CD14-positive monocyte (primary cell): ENCODE measurements at places on chromosomes 5 and 9.

GRCh38 chr9:120944434-120944843 lies 17.8 kb upstream of the TRAF1 start:
- H3K27me3 ChIP-seq = no peaks in the 10 kb centered on the region
- no peak overlapping the region for H3K4me3 ChIP-seq

- no peaks in the 10 kb centered on the region for H3K36me3 ChIP-seq
- no peak overlapping the region for H3K4me3 ChIP-seq
- H3K4me1 ChIP-seq = no peaks in the 10 kb centered on the region
- no peaks in the 10 kb centered on the region for H3K27me3 ChIP-seq
- DNase-seq = no peak
These were observed 198.6 kb upstream of the CDH6 start for GRCh38 chr5:30994902-30995301.

GRCh38 chr9:4639420-4639819 lies 22.7 kb upstream of the PLPP6 start:
- H3K4me1 ChIP-seq = no peaks in the 10 kb centered on the region
- H3K4me3 ChIP-seq = no peak overlapping the region
- no peak overlapping the region for H3K27ac ChIP-seq
- no peaks in the 10 kb centered on the region for H3K36me3 ChIP-seq
- no peak for DNase-seq
- peaks cover 2% of the 10 kb centered on the region for H3K27me3 ChIP-seq

DNA sequence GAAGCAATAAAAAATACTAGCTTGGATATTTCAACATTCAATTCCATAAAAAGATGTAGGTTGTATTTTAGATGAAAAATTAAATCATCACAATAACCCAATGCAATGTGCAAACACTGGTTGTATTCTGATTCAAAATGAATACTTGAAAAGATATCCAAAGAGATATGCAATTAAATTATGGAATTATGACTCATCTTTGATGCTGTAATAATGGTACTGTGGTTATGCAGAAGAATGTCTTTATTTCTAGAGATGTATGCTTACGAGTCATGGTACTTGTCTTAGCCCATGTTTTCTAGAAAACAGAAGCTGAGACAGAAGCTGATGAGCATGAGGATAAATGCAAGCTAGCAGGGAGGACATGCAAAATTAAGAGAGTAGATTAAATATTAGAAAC lies 1941.4 kb upstream of the NUDT12 start:
- no peaks in the 10 kb centered on the region for H3K27me3 ChIP-seq
- H3K4me3 ChIP-seq = no peak overlapping the region
- H3K4me1 ChIP-seq = no peaks in the 10 kb centered on the region
- no peak for DNase-seq

GRCh38 chr9:2242831-2243330 lies 227.7 kb downstream of the SMARCA2 start:
- DNase-seq = no peak
- no peak overlapping the region for H3K27ac ChIP-seq
- H3K27me3 ChIP-seq = no peaks in the 10 kb centered on the region
- no peaks in the 10 kb centered on the region for H3K36me3 ChIP-seq
- peak overlapping the region; percentile 75 for H3K4me3 ChIP-seq
- peaks cover 29% of the 10 kb centered on the region for H3K4me1 ChIP-seq

GRCh38 chr5:1344975-1345838 lies at the start of gene CLPTM1L:
CLPTM1L (minus strand) TSS chr5:1345099; CDS start chr5:1344841, 258 bp downstream.
- peak; percentile 88 for DNase-seq
- peak within 1 kb of the TSS; percentile 95 for H3K27ac ChIP-seq
- peak within 1 kb of the TSS; percentile 93 for H3K4me3 ChIP-seq
- no peaks in the 10 kb centered on the region for H3K27me3 ChIP-seq

DNA sequence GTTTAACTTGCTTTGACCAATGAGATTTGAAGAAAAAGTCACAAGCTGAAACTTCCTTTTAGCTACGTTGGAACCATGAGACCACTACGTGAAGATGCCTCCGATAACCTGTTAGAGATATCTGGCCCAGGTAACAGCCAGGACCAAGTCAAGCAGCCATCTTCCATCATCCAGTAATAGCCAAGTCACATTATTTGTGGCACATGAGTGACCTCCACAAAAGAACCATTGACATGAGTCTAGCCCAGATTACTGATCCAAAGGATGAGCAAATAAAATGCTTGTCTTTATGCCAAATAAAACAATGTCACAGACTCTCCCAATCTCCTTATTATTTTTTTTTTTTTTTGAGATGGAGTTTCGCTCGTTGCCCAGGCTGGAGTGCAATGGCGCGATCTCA lies 1.6 kb downstream of the DEPDC1B start:
- no peak for DNase-seq
- H3K36me3 ChIP-seq = no peaks in the 10 kb centered on the region
- no peak overlapping the region for H3K27ac ChIP-seq
- no peaks in the 10 kb centered on the region for H3K27me3 ChIP-seq
- peaks cover 18% of the 10 kb centered on the region for H3K4me1 ChIP-seq

DNA sequence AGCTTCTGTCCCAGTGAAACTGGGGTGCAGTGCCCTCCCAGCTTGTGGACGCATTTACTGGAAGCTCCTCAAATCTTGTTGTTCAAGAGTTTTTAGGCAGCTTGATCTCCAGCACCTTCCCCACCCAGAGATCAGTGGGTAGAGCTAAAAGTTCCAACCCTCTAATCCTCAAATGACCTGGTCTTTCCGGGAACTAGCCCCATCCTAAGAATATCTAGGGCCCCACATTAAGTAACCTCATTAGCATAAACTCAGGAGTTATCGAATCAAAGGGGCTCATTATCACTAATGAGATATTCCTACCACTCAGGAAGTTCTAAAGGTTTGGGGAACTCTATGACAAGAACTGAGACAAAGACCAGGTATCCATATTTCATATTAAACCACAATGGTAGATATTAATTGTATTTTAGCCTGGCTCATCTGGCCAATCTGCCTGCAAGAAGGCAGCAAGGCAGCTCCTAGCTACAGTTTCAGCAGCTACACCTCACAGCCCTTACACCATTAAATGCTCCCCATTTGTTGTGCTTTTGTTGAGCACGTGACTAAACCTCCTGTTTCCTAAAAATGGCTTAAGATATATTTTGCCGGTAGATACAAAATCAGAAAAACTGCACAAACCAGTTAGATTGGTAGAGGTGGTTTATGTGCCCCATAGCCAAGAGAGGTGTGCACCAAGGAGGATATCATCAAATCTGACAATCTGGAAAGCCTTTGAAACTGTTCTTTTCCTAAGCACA lies 24.6 kb upstream of the SLC22A5 start:
- no peak overlapping the region for H3K4me3 ChIP-seq
- H3K27me3 ChIP-seq = no peaks in the 10 kb centered on the region
- H3K36me3 ChIP-seq = peaks cover 34% of the 10 kb centered on the region

DNA sequence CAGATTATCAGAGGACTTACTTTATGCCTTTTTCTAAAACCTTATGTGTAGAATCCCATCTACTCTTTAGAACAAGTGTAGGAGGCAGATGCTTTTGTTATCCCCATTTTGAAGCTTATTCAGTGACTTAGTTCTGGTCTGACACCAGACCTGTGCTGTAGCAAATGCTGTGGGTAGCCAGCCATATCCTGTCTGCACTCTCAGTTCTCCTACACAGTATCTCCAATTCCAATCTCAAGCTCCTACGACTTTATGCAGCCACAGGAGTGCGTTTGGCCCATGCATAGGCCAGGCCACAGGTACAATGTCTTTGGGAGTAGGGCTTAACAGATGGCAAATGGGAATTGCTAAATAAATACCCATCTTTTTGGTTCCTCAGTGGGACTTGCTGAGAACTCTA lies 292.6 kb downstream of the MCTP1 start:
- peaks cover 6% of the 10 kb centered on the region for H3K36me3 ChIP-seq
- no peaks in the 10 kb centered on the region for H3K27me3 ChIP-seq
- no peak overlapping the region for H3K27ac ChIP-seq
- H3K4me3 ChIP-seq = no peak overlapping the region
- no peaks in the 10 kb centered on the region for H3K4me1 ChIP-seq
- no peak for DNase-seq

- DNase-seq = no peak
- no peak overlapping the region for H3K27ac ChIP-seq
- no peak overlapping the region for H3K4me3 ChIP-seq
- H3K36me3 ChIP-seq = no peaks in the 10 kb centered on the region
- H3K27me3 ChIP-seq = no peaks in the 10 kb centered on the region
These were observed 295.9 kb downstream of the NFIB start for GRCh38 chr9:14018081-14018480.

DNA sequence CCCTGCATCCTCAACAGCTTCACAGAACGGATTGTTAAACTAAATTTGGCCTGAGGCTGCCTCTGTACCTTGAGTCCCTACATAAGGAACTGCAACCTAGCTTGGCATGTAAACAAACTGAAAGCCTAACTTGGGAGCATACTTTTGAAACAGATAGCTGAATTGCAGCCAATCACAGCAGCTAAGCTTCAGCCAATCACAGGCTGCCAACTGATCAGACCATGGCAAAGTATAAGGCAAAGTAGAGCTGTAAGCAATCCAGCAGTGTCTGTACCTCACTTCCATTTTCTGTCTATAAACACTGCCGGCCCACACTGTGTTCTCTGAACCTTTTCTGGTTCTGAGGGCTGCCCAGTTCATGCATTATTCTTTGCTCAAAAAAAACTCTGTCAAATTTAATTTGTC lies 8.9 kb upstream of the ZNF483 start:
- no peaks in the 10 kb centered on the region for H3K27me3 ChIP-seq
- no peaks in the 10 kb centered on the region for H3K36me3 ChIP-seq
- H3K4me1 ChIP-seq = no peaks in the 10 kb centered on the region
- H3K4me3 ChIP-seq = no peak overlapping the region
- no peak for DNase-seq

DNA sequence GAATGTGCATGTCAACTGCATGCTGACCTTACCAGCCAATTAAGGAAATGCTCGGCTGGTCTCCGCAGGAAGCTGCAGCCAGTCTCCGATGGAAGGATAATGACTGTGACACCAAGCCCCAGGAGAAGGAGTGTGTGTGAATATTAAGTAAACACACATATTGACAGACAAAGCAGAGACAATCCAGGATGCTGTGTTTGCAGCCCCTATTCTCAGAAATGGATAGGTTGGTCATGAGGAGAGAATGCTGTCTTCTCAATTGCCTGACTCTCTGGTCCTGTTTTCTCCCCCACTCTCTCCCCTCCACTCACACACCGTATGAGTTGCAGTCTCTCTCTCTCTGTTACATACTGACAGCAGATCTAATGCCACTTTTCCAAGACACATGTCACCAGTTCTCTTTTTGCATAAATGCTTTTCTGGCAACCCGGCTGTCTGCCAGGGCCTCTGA lies 85.7 kb downstream of the EPB41L4A start:
- H3K27me3 ChIP-seq = no peaks in the 10 kb centered on the region
- H3K4me3 ChIP-seq = no peak overlapping the region
- no peak for DNase-seq
- no peaks in the 10 kb centered on the region for H3K36me3 ChIP-seq
- no peaks in the 10 kb centered on the region for H3K4me1 ChIP-seq

DNA sequence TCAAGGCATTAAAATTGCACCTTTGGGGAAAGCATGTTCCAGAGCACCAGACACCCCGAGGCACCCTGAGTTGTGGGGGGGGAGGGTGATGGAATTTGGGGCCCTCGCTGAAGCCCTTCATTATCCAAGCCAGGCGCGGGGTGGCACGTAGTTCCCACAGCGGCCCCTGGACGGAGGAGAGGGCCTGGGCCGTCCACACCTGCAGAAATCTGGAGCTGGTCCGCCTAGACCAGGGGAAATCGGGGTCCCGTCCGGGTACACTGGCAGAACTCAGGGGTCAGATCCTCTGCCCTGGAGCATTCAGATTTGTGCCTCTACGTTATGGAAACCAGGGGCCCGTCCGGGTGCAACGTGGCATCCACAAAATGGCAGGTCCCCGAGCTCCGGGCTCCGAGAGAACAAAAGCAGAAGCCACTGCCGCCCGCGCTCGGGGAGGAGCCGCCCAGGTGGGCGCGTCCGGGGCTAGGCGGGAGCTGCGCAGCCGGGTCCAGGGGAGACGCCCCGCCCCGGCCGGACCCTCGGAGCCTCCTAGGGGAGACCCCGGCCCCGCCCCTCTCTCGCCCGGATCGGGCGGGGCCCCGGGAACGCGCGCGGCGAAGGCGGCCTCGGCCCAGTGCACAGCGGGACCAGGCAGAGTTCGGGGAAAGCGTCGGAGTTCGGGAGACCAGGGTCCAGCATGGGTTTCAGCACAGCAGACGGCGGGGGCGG lies at the start of gene PLEKHG4B:
Gene PLEKHG4B (plus strand): TSS at position 613 of the 708 bp plus-strand sequence. CDS start 64 bp downstream, at position 677.
- no peak within 1 kb of the TSS for H3K27ac ChIP-seq
- H3K4me1 ChIP-seq = no peaks in the 10 kb centered on the region
- H3K27me3 ChIP-seq = peaks cover 12% of the 10 kb centered on the region
- H3K4me3 ChIP-seq = no peak within 1 kb of the TSS

DNA sequence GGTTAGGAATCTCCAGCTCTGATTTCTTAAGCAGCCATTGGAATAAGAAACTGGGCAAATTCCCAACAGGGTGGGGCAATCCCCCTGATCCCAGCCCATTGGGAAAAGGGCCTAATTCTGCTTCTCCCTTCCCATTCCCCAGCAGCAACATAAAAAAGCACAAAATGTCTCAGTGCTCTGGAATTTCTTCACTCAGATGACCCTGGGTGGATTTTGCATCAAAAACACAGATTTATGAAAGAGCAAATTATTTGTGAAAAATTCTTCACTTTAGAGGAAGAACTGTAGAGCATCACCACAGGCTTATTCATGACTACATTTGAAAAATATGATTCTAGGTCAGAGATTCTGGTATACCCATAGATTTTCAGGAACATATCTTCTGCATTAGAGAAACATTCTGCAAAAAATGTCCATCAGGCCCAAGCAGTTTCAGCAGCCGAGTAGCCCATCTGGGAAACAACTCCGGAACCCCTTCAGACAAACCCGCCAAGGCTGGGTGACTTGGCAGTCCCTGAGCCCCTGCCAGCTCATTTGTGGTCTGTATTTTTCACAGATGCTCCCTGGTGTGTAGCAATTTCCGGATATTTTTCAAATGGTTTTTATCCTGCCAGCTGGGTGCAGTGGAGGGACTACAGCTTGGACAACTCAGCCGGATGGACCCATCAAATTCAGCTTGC lies 102.1 kb upstream of the RANBP3L start:
- H3K36me3 ChIP-seq = no peaks in the 10 kb centered on the region
- no peak overlapping the region for H3K4me3 ChIP-seq
- peak overlapping the region; percentile 43 for H3K27ac ChIP-seq
- peak; percentile 76 for DNase-seq

GRCh38 chr9:127905788-127906191 lies 6.4 kb upstream of the ST6GALNAC6 start:
- peak; percentile 3 for DNase-seq
- no peaks in the 10 kb centered on the region for H3K27me3 ChIP-seq
- peaks cover 19% of the 10 kb centered on the region for H3K36me3 ChIP-seq
- peaks cover 46% of the 10 kb centered on the region for H3K4me1 ChIP-seq
- peak overlapping the region; percentile 73 for H3K27ac ChIP-seq

DNA sequence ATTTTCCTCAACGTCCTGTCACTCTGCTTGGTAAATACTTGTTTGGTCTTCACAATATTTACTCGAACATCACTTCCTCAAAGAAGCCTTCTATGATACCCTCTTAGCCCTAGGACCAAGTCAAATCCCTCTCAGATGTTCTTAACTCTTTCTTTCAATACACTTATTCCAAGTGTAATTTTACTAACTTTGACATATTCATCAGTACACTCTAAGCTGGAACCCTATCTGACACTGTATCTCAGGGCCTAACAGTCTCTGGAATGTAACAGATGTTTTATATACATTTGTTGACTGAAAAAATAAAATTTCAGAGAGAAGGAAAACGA lies 19.6 kb downstream of the SIL1 start:
- peaks cover 49% of the 10 kb centered on the region for H3K4me1 ChIP-seq
- peak overlapping the region; percentile 87 for H3K27ac ChIP-seq
- H3K36me3 ChIP-seq = no peaks in the 10 kb centered on the region
- DNase-seq = no peak
- H3K27me3 ChIP-seq = no peaks in the 10 kb centered on the region

GRCh38 chr5:68424799-68425537 lies 209.4 kb downstream of the PIK3R1 start:
- H3K27ac ChIP-seq = peak overlapping the region; percentile 87
- no peak overlapping the region for H3K4me3 ChIP-seq
- peaks cover 14% of the 10 kb centered on the region for H3K4me1 ChIP-seq
- no peaks in the 10 kb centered on the region for H3K27me3 ChIP-seq
- no peaks in the 10 kb centered on the region for H3K36me3 ChIP-seq
